ENCODE measurements at places on chromosomes 11 and 22.

DNA sequence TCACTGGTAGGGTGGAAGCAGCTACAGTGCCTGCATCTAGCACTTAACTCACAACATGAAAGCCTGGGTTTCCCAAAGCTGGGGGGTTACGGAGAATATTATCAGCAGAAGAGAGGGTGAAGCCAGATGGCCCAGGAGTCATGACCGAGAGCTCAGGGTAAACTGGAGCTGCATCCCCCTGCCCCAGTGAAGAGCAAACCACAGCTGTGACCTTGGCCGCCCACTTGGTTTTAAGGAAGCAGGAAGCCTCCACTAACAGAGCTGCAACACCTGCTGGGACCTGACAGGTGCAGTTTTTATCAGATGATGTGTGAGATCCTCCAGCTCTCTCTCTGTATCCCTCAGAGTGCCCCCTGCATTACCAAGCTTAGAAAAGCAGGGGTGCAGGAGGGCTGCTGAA, 20.9 kb downstream of the TCP11L1 start:
- no peak for DNase-seq

- DNase-seq, result no peak
Observed at GRCh38 chr11:5818245-5818886, 9.6 kb downstream of the OR52N2 start.

DNA sequence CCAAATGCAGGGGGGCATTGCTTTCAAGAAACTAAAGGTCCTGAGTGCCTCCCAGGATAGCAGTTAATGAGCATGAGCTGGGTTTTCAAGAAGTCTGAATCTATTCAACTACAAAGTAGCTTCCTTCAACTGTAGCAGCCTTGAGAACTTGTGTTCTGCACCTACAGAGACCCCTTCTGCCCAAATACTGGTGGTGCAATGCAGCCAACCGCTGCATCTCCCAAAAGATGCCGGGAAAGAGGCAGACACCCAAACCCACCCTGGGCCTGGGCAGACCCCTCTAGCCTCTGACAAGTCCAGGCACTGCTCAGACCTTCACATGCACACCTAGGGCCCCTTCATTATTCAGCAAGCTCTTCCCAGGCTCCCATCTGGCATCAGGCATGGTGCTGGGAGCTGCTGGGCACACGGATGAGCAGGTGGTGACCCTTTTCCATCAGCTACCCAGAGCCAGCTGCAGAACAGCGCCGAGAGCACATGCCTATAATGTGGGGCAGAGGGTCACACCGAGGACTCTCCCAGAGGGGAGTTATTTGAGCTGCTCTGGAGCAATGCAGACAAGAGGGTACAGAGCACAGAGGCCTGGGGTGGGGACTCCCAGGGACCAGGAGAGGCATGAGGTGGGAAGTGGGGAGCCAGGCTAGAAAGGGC, 44.9 kb upstream of the ETS1 start:
- DNase-seq, result no peak

- DNase-seq, result no peak
Observed at GRCh38 chr11:35014346-35014745, 97.9 kb downstream of the PDHX start.

GRCh38 chr11:36193290-36193619, 96.0 kb downstream of the COMMD9 start:
- DNase-seq, result no peak

DNA sequence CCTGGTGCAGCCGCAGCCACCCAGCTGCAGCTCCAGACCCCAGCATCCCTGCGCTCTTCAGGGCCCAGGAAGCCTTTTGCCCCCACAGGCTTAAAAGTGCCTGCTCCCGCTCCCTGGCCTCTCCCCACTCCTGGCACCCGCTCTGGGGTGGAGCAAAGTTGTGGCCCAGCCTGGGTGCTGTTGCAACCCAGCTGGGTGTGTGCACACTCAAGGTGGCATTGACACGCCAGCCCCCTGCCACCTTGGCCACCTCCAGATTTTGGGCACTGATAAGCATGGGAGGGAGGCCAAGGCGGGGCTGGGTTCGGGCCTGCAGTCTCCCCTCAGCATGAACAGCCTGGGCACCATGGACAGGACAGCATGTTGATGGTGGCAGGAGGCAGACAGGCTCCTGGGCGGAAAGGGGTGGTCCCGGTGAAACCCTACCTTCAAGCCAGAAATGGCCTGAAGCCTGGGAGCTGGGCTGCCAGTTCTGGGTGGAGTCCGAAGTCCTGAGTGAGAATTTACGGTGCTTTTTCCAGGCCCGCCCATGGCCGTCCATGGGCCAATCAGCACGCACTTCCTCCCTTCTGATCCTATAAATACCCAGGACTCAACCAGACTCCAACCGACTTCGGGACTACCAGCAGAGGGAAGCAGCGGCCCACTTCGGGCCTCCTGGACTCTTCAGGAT, 23.6 kb upstream of the RNASEH2C start:
- DNase-seq, result no peak

- DNase-seq, result no peak
Observed at GRCh38 chr11:35934981-35935380, 8.9 kb upstream of the LDLRAD3 start.
